NCI-H748 treated with DMSO at 0.1 percent for 48 hours (cell line): ENCODE measurements at places on chromosomes 7 and 10.

DNA sequence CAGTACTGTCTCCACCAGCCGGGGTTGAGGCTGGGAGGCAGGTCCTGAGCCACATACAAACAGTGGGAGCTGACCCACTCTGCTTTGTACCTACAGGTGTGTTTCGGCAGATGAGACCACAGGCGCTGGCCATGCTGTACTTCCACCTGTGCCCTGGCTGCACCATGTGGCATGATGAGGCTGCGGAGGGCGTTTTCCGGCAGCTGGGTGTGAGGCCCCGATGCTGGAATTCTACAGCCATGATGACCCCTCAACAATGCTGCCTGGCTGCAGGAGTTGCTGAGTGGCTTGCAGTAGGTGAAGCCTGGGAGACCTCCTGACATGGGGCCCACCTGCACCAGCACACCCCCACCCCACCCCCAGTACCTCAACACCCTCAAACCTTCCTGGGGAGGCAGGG is 18.0 kb downstream of the IMPDH1 start:
- DNase-seq, result no peak

GRCh38 chr7:70997261-70997660 is 134.7 kb upstream of the GALNT17 start:
- no peak for DNase-seq

DNA sequence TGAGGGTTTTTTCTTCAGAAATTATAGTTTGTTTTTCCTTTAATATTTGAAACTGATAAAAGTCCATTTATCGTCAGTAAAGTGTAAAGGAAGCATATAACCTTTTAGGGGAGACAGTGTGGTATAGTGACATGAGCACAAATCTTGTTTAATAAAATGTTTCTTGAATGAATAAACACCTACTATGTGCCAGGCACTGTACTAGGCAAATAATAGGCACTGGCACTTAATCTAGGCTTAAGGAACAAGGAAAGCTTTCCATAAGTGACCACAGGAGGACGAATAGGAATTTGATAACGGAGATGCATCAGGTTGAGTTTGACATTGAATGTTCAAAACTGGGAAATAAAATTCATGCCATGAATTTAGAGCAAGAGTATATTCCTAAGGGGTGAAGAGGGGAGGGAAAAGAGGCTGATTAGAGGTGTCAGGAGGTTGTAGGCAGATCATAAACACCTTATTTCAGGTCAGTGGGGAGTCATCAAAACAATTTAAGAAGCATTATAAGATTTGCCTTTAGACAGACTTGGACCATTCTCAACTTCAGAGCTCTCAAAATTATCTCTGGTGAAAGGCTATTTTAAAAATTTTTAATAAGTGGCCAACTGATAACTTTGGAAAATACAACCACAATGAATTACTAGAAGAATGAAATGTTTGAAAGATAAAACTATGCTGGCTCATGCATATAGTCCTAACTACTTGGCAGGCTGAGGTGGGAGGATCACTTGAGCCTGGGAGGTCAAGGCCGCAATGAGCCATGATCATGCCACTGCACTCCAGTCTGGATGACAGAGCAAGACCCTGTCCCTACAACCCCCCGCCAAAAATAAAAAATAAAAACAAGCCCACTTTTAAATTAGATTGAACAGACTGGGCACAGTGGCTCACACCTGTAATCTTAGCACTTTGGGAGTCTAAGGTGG is 22.4 kb downstream of the RALA start:
- DNase-seq, result no peak

GRCh38 chr10:132559538-132559937 is 22.0 kb downstream of the INPP5A start:
- DNase-seq, result no peak

- no peak for DNase-seq
Observed at GRCh38 chr10:128863411-128863810, 603.6 kb upstream of the MGMT start.

DNA sequence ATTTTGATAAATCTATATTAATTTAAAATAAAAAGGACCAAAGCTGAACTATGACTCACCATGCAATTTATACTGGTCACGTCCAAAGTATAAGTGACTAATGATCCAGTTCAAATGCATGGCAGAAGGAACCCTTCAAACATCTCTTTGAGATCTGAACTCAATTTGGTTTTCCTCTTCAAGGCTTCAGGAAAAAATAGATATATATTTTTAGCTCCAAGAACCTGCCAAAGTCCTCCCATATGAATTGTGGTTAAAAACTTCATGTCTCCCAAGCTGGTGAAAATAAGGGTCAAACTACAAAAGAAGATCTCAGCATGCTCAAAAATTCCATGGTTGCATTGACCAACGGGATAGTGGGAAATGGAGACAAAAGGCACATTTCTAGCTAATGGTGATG is 34.6 kb upstream of the PDE1C start:
- no peak for DNase-seq

- DNase-seq, result no peak
Observed at GRCh38 chr10:93106631-93107072, 33.0 kb downstream of the CYP26A1 start.

DNA sequence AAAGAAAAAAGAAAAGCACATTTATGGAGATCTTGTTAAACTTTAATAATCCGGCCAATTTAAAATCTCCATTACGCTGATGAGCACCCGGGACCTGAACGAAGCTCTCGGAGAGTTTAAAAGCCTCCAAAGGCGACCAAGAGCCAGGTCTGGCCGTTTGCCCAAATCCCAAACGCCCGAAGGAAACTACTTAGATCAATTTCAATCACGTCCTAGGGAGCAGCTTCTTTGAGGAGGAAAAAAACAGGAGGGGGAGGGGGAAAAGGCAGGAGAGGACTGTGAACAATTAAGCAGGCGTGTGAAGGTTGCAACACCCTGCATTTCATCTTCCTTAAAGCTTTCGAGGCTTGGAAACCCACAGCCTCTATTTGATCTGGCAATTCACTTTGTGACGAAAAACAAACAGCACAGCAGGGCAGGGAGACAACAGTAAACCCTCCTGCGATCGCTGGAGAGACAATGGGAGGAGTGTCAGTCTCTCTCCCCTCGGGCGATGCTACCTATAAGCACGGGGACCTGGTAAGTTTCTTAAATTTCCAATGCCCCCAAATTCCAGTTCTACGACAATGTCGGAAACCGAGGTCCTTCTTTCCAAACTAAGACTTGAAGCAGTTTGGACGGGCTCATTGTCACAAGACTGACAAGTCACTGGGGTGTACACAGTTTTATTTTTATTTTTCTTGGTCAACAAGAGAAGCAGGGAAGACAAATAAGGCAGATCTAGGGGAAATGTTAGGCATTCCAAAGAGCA is 1.2 kb downstream of the KLF6 start:
- peak; percentile 86 for DNase-seq
